Natural killer cell treated with Interleukin-12 subunit alpha and Interleukin-12 subunit beta and Interleukin-15 and Interleukin-18, amount 100 ng/mL, for 72 hours (primary cell): ENCODE measurements at places on chromosomes 6 and 20. TPM values are rescaled to one million over a fixed set of nuclear protein-coding genes. Genes with fewer than 3 reads are reported as not detected.

Gene WFDC5
- not detected for total RNA-seq

Gene UST
- total RNA-seq: 3.0 TPM

Gene LTB
- 110 TPM for total RNA-seq

DNA sequence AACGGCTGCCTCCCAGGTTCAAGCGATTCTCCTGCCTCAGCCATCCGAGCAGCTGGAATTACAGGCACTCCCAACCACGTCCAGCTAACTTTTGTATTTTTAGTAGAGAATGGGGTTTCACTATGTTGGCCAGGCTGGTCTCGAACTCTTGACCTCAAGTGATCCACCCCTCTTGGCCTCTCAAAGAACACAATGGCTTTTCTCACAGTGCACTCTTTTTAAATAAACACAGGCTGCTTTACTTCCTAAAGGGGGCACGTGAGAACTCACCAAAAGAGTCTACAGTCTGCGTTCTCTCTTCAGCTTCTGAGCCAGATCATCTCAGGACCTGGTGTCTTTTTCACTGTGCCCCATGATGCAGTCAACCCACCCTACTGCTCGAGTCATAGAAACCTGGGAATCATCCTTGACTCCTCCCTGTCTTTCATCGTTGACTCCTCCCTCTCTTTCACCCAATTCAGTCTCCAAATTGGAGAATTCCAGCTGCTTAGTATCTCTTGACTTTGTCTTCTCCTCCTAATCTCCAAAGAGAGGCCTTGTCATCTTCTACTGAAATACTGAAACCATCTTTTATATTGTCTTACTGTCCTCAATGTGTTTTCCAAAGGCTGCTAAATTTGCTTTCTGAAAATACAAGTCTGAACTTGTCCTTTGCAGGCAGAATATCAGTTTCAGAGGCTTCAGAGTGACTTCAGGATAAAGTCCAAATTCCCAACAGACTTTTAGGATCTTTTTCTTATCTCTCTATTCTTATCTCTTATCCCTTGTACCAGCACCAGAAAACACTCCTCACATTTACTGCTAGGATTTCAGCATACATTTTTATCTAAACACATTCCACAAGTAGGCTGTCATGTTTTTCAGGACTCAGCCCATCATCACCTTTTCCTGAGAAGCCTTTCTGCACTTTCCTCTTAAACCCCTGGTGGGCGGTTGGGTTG, 323.4 kb downstream of the SYNE1 start:
- no peaks in the 10 kb centered on the region for H3K27me3 ChIP-seq
- peak overlapping the region; percentile 21 for H3K27ac ChIP-seq
- no peaks in the 10 kb centered on the region for H3K4me1 ChIP-seq
- no peaks in the 10 kb centered on the region for H3K36me3 ChIP-seq

Gene C20orf202
- total RNA-seq: 0.40 TPM

Gene GABRR2
- total RNA-seq: 1.0 TPM

Gene BPIFB1
- not detected for total RNA-seq

DNA sequence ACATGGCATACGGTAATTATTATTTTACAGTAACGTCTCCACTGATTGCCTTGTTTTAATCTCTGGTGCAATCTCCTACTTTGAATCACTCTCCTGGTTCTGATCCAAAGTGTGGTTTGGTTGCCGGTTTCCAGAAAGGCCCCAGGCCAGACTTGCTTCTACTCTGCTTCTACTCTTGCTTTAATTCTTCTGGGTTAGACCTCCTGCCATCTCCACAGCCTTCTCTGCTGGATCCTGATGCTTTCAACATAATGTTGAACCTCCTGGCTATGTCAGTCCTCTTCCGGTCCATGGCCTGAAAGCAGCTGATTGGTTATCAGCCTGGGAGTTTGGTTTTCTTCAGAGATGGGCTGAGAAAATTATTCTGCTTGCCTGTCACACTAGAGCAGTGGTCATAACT, 266.5 kb upstream of the RIMS1 start:
- H3K4me3 ChIP-seq: no peak overlapping the region
- no peak overlapping the region for H3K27ac ChIP-seq
- H3K27me3 ChIP-seq: no peaks in the 10 kb centered on the region
- no peaks in the 10 kb centered on the region for H3K4me1 ChIP-seq
- DNase-seq: no peak

Gene LY6G6D
- total RNA-seq: not detected

- no peak overlapping the region for H3K4me3 ChIP-seq
- no peak for DNase-seq
Observed at GRCh38 chr6:9978480-9978879, 436.4 kb downstream of the TFAP2A start.

DNA sequence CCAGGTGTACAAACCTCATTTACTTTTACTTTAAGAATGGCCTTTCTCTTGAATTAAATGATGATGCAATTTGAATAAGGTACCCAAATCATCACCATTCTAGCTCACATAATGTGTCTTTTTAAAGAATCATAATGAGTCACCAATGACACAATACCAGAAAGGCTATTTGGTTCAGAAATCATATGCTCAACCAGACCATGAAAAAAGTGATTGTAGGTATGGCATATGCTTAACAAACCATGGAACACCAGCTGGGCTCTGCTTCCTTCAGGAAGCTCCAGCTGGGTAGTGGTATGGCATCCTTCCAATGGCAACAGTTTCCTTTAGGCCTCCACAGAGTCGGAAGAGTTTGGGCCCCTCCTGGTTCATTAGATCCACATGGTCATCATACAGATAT, 128.2 kb downstream of the FRK start:
- no peak overlapping the region for H3K4me3 ChIP-seq
- H3K4me1 ChIP-seq: no peaks in the 10 kb centered on the region
- no peak for DNase-seq
- no peaks in the 10 kb centered on the region for H3K27me3 ChIP-seq
- H3K27ac ChIP-seq: no peak overlapping the region

Gene DNPH1
- 15.0 TPM for total RNA-seq

DNA sequence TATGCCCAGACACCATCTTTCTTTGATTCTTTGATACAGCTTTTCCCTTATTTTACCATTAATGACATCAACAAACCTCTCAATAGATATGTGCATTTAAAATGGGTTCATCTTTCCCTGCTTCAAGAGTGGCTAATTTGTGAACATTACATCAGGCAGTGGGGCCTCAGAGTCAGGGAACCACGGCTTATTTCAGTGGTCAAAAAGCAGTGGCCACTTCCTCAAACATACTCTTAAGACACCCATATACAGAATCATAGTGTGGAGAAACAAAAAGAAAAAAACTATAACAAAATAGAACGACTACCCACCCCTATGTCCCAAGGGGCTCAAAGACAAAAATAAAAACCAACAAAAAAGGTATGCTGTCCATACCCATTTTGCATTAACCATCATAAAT, 12.9 kb downstream of the SALL4 start:
- no peaks in the 10 kb centered on the region for H3K27me3 ChIP-seq
- no peak overlapping the region for H3K27ac ChIP-seq
- no peak overlapping the region for H3K4me3 ChIP-seq
- H3K4me1 ChIP-seq: no peaks in the 10 kb centered on the region
- DNase-seq: no peak

DNA sequence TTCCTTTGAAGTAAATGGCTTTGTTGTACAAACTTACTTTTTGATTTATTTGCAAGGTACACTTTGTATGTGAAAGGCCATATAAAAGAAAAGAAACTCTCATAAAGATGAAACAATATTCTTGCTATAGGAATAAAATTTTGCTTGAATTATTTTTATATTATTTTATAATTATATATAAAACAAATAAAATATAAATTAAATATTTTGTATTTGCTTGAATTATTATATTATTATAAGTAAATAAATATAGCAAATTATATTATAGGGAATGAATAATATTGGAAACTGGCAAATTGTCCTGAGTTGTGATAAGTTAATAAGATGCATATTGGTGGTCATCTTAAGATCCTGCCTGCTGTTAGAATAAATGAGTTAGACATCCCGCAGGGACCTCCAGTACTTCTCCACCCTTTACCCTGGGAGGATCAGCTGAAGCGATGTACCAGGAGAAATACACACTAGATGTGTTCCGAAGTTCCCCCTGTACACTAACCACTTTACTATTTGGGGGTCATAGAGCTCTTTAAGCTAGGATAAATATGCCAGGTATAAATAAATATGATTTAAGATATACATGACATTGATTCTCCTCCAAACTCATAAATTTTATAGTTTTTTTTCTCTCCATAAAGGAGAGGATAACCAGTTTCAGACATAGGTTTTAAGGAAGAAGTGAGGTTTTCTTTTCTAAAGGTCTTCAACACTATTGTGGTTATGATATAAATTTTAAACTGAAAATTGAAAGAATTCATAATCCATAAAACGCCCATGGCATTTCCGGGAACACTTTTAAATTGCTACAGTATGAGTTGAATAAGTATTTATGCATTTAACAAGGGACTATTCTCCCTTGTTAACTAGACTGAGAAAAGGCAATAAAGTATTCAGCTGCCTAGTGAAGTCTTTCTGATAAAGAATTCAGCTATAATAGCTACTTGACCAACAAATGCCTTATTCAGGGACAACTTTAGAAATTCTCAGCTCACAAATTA, 486.3 kb upstream of the MARCKS start:
- DNase-seq: no peak
- no peaks in the 10 kb centered on the region for H3K4me1 ChIP-seq
- no peak overlapping the region for H3K27ac ChIP-seq
- H3K4me3 ChIP-seq: no peak overlapping the region

GRCh38 chr20:63094767-63095499, 88.2 kb upstream of the BHLHE23 start:
- no peak overlapping the region for H3K4me3 ChIP-seq
- no peaks in the 10 kb centered on the region for H3K36me3 ChIP-seq
- H3K4me1 ChIP-seq: no peaks in the 10 kb centered on the region
- peak; percentile 32 for DNase-seq

GRCh38 chr20:24364482-24364881, 104.9 kb upstream of the SYNDIG1 start:
- H3K4me3 ChIP-seq: no peak overlapping the region
- no peak for DNase-seq
- no peaks in the 10 kb centered on the region for H3K4me1 ChIP-seq
- no peak overlapping the region for H3K27ac ChIP-seq
- H3K27me3 ChIP-seq: peaks cover 27% of the 10 kb centered on the region

Gene RIPOR3
- total RNA-seq: not detected

Gene AKAP12
- 4.7 TPM for total RNA-seq

GRCh38 chr20:31824554-31825313, 5.6 kb downstream of the MYLK2 start:
- H3K4me1 ChIP-seq: no peaks in the 10 kb centered on the region
- no peak overlapping the region for H3K4me3 ChIP-seq
- DNase-seq: no peak

DNA sequence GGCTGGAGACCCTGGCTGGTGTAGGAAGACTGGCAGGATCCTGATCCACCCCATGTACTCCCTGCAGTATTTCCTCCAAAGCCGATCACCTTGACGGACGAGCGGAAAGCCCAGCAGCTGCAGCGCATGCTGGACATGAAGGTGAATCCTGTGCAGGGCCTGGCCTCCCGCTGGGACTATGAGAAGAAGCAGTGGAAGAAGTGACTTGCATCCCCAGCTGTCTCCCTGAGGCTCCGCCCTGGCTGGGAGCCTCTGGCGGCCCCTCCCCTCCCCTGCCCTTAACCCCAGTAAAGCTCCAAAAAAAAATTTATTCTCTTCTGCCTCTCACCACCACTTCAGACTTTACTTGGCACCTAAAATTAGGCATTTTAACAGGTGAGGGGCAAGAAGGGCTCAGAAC, 7.0 kb downstream of the COX4I2 start:
- no peak overlapping the region for H3K27ac ChIP-seq
- peaks cover 8% of the 10 kb centered on the region for H3K4me1 ChIP-seq
- DNase-seq: no peak
- H3K4me3 ChIP-seq: no peak overlapping the region

DNA sequence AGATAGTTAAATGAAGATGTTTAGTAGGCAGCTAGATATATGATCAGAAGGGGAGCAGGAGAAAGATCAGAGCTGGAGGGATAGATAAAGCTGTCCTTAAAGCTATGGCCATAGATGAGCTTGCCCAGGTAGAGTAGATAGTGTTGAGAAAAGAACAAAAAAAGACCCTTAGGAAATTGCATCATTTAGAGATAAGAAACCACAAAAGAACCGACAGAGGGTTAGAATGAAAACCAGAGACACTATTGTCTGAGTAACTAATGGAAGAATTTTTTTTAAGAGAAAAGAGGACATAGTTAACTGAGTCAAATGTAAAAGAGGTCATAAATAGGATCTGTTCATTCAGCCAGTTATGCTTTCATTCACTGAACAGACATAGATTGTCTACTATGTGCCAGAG, 101.8 kb downstream of the TNFAIP3 start:
- peak overlapping the region; percentile 100 for H3K27ac ChIP-seq
- peak overlapping the region; percentile 97 for H3K4me3 ChIP-seq
- no peaks in the 10 kb centered on the region for H3K27me3 ChIP-seq
- peaks cover 18% of the 10 kb centered on the region for H3K36me3 ChIP-seq

Gene TMC2
- total RNA-seq: not detected

DNA sequence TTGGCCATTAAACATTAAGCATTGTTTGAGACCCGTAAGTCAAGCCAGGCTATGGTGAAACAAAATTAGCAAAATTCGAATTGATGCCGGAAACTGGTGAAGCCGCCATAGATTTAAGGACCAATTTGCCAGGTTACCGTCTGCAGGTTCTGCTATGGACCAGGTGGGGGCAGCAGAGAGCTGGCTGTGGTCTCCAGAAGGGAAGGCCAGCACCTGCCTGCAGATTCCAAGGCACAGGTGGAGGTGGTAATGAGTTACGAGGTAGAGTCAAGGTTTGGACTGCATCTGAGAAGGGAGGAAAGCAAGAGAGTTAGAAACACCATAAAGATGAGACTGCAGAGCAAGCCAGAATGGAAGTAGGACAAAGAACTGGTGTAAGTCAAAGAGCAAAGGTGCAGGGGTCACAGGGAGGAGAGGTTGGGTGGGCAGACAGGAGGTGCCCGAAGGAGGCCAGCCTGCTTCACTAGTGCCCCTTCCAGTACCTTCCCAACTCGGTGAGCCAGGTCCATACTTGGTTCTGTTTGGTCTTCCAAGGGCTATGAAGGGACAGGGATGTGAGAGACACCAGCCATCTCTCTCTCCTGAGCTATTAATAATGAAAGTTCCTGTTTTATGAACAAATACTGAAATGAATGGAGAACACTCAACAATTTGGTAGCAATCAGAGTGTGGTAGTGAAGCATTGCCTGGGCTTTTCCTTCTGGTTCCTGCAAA, 131.6 kb upstream of the ESR1 start:
- peak overlapping the region; percentile 9 for H3K4me3 ChIP-seq
- no peak overlapping the region for H3K27ac ChIP-seq
- H3K4me1 ChIP-seq: peaks cover 7% of the 10 kb centered on the region
- DNase-seq: no peak
- H3K36me3 ChIP-seq: no peaks in the 10 kb centered on the region

- DNase-seq: no peak
- H3K4me1 ChIP-seq: no peaks in the 10 kb centered on the region
- no peak overlapping the region for H3K4me3 ChIP-seq
- no peaks in the 10 kb centered on the region for H3K36me3 ChIP-seq
- peaks cover 2% of the 10 kb centered on the region for H3K27me3 ChIP-seq
Observed at GRCh38 chr6:21507811-21508210, 85.7 kb upstream of the SOX4 start.

DNA sequence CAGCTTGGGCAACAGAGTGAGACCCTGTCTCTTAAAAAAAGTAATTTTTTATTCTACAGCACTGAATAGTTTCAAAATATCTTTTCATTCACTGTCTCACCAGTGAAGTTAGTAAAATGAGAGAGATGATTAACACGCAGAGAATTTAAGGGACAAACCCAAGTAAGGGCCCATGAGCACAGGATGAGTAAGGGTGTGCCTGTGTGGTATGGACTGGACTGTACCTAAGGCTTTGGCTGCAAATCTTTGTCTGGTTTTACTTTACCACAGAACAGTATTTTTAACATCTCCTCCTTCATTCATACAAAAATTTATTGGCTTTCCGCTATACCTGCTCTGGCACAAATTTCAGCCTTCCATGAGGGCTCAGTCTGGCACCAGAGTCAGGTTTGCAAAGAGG, 433.3 kb downstream of the UTRN start:
- H3K27me3 ChIP-seq: no peaks in the 10 kb centered on the region
- H3K4me3 ChIP-seq: no peak overlapping the region
- H3K4me1 ChIP-seq: peaks cover 66% of the 10 kb centered on the region
- no peak for DNase-seq
- peak overlapping the region; percentile 79 for H3K27ac ChIP-seq
